Tibial artery (tissue), 4 donors: ENCODE measurements at places on chromosomes 3 and 15.

GRCh38 chr3:148381051-148381450 lies 316.7 kb upstream of the AGTR1 start:
- H3K4me1 ChIP-seq: no peaks in the 10 kb centered on the region
- no peak overlapping the region for H3K4me3 ChIP-seq
- no peaks in the 10 kb centered on the region for H3K36me3 ChIP-seq
- no peaks in the 10 kb centered on the region for H3K27me3 ChIP-seq

DNA sequence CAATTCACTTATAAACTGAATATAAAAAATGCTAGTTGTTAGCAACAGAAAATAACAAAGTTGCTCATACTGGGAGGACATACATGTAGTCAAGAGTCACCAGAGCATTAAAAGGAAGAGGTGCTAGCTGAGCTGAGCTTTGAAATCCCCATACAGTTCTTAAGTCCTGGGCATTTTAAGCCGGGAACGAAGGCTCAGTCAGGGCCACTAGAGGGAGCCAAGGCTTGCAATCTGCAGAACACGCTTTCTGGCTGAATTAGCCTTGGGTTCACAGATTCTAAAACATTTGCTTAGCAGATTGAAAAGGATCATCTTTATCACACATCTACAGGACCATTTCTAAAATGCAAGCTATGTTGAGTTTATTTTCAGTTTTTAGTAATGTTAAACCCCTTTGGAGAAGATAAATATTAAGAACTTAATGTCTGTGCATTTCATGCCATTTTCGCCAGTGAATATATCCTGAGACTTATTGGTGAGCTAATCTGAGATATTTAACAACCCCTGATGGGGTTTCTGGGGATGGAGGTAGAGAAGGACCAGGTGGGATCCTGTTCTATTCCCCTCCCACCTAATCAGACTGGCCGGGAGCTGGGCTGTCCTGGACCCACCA lies 26.3 kb upstream of the MNS1 start:
- H3K4me3 ChIP-seq: no peak overlapping the region
- peak; percentile 66 for DNase-seq
- no peaks in the 10 kb centered on the region for H3K27me3 ChIP-seq
- H3K27ac ChIP-seq: no peak overlapping the region
- no peaks in the 10 kb centered on the region for H3K4me1 ChIP-seq

GRCh38 chr3:159882367-159882766 lies 106.3 kb upstream of the IL12A start:
- H3K27ac ChIP-seq: peak overlapping the region; percentile 18
- no peaks in the 10 kb centered on the region for H3K4me1 ChIP-seq
- DNase-seq: no peak
- no peak overlapping the region for H3K4me3 ChIP-seq
- no peaks in the 10 kb centered on the region for H3K27me3 ChIP-seq

DNA sequence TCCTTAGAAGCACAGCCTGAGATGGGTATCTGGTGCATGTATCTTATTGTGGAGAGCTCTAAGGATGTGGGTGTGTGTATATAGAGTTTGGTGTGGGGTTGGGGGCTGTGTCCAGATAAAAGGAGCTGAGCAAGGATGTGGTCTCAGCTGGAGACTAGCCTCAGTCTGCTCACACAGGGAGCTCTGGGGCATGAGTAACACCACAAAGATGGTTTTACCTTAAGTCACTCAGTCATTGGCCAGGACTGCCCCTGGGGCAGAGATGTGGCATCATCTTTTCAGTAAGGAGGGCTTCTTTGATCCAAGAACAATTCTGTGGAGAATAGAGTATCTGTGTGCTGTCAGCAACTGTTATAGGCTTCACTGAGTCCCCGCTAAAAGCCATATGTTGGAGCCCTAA lies 163.4 kb upstream of the NUDT16 start:
- no peak for DNase-seq
- no peak overlapping the region for H3K4me3 ChIP-seq
- no peaks in the 10 kb centered on the region for H3K27me3 ChIP-seq
- no peak overlapping the region for H3K27ac ChIP-seq

GRCh38 chr3:29922992-29923746 lies 642.3 kb downstream of the RBMS3 start:
- DNase-seq: no peak
- H3K27me3 ChIP-seq: no peaks in the 10 kb centered on the region
- no peak overlapping the region for H3K27ac ChIP-seq

DNA sequence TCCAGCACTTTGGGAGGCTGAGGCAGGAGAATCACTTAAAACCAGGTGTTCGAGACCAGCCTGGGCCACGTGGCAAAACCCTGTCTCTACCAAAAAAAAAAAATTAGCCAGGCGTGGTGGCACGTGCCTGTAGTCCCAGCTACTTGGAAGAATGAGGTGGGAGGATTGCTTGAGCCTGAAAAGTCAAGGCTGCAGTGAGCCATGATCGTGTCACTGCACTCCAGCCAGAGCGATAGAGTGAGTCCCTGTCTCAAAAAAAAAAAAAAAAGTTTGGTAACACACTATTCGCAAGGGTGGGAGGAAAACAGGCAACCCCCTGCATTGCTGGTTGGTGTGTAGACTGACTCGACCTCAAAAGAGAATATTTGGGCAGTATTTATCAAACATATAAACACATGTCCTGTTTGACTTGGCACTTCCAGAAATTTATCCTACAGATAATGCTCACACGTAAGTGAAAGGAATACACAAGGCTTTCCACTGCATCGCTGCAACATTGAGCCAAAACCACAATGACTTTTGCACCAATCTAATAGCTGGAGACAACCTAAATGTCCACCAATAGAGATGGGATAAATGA lies 3.1 kb upstream of the ANPEP start:
- H3K27me3 ChIP-seq: no peaks in the 10 kb centered on the region
- no peaks in the 10 kb centered on the region for H3K36me3 ChIP-seq
- no peak overlapping the region for H3K27ac ChIP-seq
- DNase-seq: no peak

DNA sequence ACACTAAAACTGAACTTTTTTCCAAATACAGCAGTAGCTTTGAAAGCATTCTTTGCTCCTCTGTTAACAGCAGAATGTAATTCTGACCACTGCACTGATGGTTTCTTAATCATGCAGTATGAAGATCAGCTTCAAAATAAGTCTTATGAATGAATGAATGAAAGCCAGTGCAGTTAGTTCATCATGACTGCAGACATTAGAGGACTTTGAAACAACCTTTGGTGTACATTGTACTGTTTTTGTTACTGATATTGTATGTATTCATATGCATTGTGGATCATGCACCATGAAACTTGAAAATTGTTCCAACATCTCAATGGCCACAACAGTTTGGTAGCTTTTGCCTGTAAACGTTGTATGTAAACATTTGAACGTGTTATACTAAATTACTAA lies 1.3 kb upstream of the TNIK start:
- H3K27ac ChIP-seq: peak overlapping the region; percentile 77
- H3K27me3 ChIP-seq: no peaks in the 10 kb centered on the region
- DNase-seq: no peak
- H3K36me3 ChIP-seq: no peaks in the 10 kb centered on the region

DNA sequence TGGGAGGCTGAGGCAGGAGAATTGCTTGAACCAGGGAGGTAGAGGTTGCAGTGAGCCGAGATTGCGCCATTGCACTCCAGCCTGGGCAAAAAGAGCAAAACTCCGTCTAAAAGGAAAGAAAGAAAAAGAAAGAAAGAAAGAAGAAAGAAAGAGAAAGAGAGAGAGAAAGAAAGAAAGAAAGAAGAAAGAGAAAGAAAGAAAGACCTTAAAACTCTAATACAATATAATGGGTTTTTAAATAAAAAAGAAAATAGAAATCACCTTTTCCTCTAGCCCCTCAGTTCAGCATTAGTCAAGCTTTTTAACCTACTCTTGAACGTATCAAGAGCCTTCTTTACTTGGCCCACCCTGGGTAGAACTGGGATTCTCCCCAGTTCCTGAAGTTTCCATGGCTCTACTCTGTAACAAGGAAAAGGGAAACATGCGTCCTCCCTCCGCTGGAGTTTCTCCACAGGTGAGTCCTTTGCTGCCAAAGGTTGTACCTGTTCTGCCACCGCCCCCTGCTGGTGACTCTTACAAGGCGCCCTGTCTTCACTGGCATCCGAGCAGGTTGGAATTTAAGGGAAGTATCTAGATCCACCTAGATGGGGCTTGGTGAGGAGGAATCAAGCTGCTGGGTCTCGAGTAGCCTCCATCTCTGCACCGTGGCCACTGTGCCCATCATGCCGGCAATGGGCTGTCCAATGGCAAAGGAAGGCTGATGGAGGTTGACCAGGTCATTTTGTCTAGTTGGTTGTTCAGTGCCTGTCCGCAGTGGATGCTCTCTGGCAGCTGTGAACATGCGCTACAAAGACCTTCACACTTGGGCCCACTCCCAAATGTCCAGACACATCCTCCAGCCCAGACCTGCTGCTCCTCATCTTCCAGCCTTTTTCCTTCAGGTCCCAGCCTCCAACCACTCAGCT lies 20.6 kb upstream of the EPHB3 start:
- no peaks in the 10 kb centered on the region for H3K4me1 ChIP-seq
- no peak overlapping the region for H3K4me3 ChIP-seq
- DNase-seq: no peak

GRCh38 chr3:114498539-114499370 lies 204.9 kb downstream of the TIGIT start:
- no peaks in the 10 kb centered on the region for H3K27me3 ChIP-seq
- peaks cover 27% of the 10 kb centered on the region for H3K4me1 ChIP-seq
- H3K4me3 ChIP-seq: no peak overlapping the region
- H3K36me3 ChIP-seq: no peaks in the 10 kb centered on the region
- H3K27ac ChIP-seq: no peak overlapping the region
- no peak for DNase-seq

- H3K27ac ChIP-seq: peak overlapping the region; percentile 26
- no peaks in the 10 kb centered on the region for H3K36me3 ChIP-seq
- DNase-seq: peak; percentile 79
Observed at GRCh38 chr3:30473374-30474051, 132.9 kb upstream of the TGFBR2 start.

GRCh38 chr3:177633671-177634207 lies 436.5 kb upstream of the TBL1XR1 start:
- peaks cover 11% of the 10 kb centered on the region for H3K4me1 ChIP-seq
- no peak overlapping the region for H3K4me3 ChIP-seq
- no peak overlapping the region for H3K27ac ChIP-seq
- no peaks in the 10 kb centered on the region for H3K36me3 ChIP-seq
- DNase-seq: no peak

DNA sequence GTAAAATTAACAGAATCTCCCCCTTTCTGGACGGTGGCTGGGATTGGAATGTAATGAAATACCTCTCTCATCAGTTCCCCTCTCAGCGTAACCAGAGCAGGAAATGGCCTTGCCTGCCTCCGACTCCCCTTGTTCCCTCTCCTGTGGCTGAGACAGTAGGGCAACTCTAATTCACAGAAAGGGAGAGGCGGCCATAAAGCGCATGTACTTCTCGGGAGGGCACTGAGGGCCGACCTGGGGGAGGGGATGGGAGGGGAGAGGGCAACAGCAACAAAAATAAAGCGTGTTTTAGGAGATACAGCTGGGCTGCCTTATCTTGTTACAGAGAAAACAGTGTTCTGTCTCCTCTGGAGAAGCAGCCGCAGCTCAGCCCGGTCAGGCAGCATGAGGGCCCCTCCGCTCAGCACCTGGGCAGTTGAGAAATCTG lies 783.3 kb upstream of the ARRDC4 start:
- no peak overlapping the region for H3K27ac ChIP-seq
- H3K4me1 ChIP-seq: no peaks in the 10 kb centered on the region
- no peaks in the 10 kb centered on the region for H3K27me3 ChIP-seq

GRCh38 chr3:19541284-19541683 lies 392.7 kb downstream of the EFHB start:
- H3K27me3 ChIP-seq: no peaks in the 10 kb centered on the region
- H3K27ac ChIP-seq: no peak overlapping the region
- no peak for DNase-seq
- no peak overlapping the region for H3K4me3 ChIP-seq
- H3K4me1 ChIP-seq: no peaks in the 10 kb centered on the region
- no peaks in the 10 kb centered on the region for H3K36me3 ChIP-seq

- H3K36me3 ChIP-seq: peaks cover 51% of the 10 kb centered on the region
- H3K27ac ChIP-seq: no peak overlapping the region
- no peaks in the 10 kb centered on the region for H3K4me1 ChIP-seq
- H3K4me3 ChIP-seq: no peak overlapping the region
- no peaks in the 10 kb centered on the region for H3K27me3 ChIP-seq
Observed at GRCh38 chr3:129520960-129521359, 7.5 kb upstream of the RHO start.

GRCh38 chr3:170352936-170353335 lies 4.6 kb upstream of the SKIL start:
- H3K36me3 ChIP-seq: no peaks in the 10 kb centered on the region
- H3K4me1 ChIP-seq: peaks cover 9% of the 10 kb centered on the region
- no peak overlapping the region for H3K27ac ChIP-seq

DNA sequence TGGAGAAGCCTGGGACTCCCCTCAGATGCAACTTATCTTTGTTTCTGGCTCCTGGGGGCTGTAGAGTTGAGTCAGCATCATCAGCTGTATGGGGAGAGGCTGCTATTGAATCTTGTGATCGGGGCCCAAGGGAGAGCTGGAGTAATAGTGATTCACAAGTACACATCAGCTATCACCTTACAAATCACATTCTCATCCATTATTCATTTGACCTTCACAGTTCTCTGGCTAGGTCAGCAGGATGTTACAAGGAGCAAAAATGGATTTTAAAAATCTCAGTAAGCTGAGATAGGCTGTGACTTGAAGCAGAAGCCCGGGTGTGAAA lies 175.0 kb downstream of the OPA1 start:
- H3K27ac ChIP-seq: no peak overlapping the region
- DNase-seq: peak; percentile 50
- H3K27me3 ChIP-seq: no peaks in the 10 kb centered on the region
- no peaks in the 10 kb centered on the region for H3K4me1 ChIP-seq

GRCh38 chr3:136995652-136996051 lies 37.9 kb downstream of the IL20RB start:
- no peaks in the 10 kb centered on the region for H3K36me3 ChIP-seq
- no peaks in the 10 kb centered on the region for H3K27me3 ChIP-seq
- no peak overlapping the region for H3K4me3 ChIP-seq
- peak overlapping the region; percentile 80 for H3K27ac ChIP-seq
- peaks cover 15% of the 10 kb centered on the region for H3K4me1 ChIP-seq

DNA sequence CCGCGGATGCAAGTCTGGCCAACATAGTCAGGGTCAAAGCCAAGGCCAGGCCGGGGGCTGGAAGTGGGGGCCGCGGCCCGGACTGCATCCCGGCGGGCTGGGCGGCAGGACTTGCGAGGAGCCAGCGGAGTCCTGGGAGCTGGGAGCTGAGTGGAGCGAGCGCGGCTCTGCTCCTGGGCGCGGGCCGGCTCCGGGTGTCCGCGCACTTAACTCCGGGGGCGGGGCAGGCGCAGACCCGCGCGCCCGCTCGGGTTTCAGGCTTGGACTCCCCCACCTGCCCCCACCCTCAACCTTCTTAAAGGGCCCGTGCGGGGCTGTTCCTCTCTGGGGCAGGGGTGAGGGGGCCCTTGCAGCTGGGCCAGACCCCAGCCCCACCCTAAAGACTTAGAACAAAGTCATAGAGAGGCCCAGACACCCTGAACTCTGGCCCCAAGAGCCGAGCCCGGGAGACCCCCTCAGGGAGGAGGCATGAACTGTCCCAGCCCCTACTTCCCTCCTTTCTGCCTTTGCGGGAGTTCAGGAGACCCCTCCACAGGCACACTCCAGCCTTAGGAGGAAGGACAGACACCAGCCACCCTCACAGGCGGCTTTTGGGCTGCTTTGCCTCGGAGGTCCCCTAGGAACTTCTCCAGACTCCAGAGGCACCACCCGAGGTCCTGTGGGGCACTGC lies at the start of gene CSPG4:
TSS of gene CSPG4 (minus strand) at position 181 of the 670 bp plus-strand sequence. CDS start at position 88, 93 bp downstream.
- H3K36me3 ChIP-seq: no peaks in the 10 kb centered on the region
- peak; percentile 61 for DNase-seq
- H3K4me3 ChIP-seq: peak within 1 kb of the TSS; percentile 86
- no peaks in the 10 kb centered on the region for H3K27me3 ChIP-seq
- H3K4me1 ChIP-seq: no peaks in the 10 kb centered on the region

- H3K27me3 ChIP-seq: no peaks in the 10 kb centered on the region
- no peak overlapping the region for H3K4me3 ChIP-seq
- no peaks in the 10 kb centered on the region for H3K4me1 ChIP-seq
- DNase-seq: no peak
- no peaks in the 10 kb centered on the region for H3K36me3 ChIP-seq
Observed at GRCh38 chr3:40557575-40558161, 32.9 kb downstream of the ZNF621 start.
